Lung (tissue), 17 donors: ENCODE measurements at places on chromosomes 2 and 18. TPM values are rescaled to one million over a fixed set of nuclear protein-coding genes. Genes with fewer than 3 reads are reported as not detected.
A peak's percentile ranks its signal among the peaks of the same experiment; 100 is the strongest.

DNA sequence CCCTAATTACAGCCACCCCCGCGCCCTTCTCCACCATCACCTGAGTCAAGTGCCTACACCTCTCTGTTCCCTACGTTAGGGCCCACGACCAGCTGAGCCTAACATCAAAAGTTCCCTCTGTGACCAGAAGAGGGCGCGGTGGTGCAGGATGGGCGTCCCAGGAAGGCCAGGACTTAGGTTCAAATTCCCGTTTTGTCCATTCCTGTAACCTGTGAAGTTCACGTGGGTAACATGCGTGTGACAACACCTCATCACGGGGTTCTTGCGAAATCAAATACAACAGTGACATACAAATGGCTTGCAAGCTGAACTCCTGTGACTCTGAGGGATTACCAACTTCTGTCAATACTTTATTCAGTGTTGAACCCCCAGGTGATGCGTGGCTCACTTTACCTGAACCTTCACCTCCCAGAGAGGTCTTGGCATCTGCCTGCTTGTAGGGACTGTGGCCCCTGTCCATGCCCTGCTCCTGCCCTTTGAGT is 207.9 kb downstream of the ARL4C start:
- peaks cover 10% of the 10 kb centered on the region for H3K4me1 ChIP-seq
- H3K36me3 ChIP-seq, result no peaks in the 10 kb centered on the region
- DNase-seq, result peak; percentile 59
- no peak overlapping the region for H3K4me3 ChIP-seq
- no peak overlapping the region for H3K27ac ChIP-seq

DNA sequence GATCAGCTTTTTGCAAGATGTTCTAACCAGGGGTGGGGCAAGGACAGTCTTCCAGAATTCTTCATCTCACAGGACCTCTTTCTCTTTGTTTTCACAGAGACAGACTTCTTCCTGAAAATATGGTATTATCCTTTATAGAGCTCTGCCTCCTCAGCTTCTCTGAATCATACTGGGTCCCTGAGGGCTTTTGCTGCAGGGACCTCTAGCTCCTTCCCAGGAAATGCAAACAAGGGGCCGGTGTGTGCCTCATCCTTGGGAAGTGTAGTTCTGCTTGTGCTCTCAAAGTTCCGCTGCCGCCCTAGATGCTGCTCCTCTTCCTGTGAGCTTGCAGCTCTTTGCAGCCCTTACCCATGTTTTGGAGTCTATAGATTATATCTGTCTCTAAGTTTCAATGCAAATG is 99.5 kb upstream of the NPAS2 start:
- no peak overlapping the region for H3K4me3 ChIP-seq
- no peaks in the 10 kb centered on the region for H3K27me3 ChIP-seq
- H3K36me3 ChIP-seq, result no peaks in the 10 kb centered on the region
- no peak overlapping the region for H3K27ac ChIP-seq

DNA sequence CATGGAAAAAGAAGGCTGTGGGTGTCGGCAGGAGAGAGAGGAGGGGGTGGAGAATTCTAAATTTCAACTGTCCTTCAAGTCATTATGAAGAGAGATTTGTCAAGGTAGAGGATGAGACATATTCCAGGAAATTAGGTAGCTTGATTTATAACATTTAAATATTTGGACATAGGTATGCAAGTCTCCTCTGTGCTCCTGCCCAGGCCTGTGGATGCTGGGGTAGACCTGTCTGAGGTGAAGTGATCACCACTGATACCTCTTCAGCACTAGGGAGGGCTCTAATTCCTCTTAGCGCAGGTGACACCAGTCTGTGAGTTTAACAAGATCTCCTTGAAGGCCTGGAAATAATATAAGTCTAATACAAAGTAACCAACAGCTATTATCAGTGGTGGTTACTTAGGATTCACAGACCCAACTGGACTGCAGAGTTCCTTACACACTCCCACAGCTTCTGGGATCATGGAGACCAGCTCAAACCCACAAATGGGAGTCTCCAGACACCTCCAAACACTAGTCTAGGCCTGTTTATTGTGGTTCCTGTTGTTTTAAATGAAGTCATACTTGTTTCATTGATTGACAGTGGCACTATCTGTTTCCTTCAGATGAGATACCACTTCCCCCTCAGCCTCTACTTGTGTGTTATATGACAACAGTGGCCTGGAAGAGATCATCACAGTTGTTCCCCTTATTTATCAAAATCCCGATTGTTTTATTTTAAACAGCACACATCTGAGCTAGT is 104.1 kb upstream of the ITPRID2 start:
- H3K27me3 ChIP-seq, result no peaks in the 10 kb centered on the region
- H3K36me3 ChIP-seq, result no peaks in the 10 kb centered on the region
- no peak overlapping the region for H3K4me3 ChIP-seq
- no peak overlapping the region for H3K27ac ChIP-seq

- no peak overlapping the region for H3K4me3 ChIP-seq
- H3K36me3 ChIP-seq, result no peaks in the 10 kb centered on the region
- no peak overlapping the region for H3K27ac ChIP-seq
Observed at GRCh38 chr2:11659851-11660250, 10.1 kb downstream of the NTSR2 start.

DNA sequence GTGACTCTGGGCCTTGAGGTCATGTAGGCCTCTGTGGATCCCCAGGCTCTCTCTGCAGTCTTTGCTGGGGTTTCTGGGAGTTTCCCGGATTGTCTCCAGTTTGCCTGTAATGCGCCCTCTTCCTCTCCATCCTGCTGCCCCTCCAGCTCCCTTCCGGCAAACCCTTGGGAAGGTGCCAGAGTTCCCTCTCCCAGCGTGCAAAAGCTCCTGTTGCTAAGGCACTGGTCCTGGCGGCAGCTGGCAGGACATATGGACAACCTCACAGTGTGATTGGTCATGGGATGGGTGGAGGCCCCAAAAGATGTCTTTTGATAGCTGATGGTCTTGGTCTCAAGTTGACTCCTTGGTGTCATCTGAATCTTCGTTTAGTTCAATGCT is 320.1 kb downstream of the CYP26B1 start:
- no peak for DNase-seq
- H3K4me1 ChIP-seq, result peaks cover 32% of the 10 kb centered on the region
- no peaks in the 10 kb centered on the region for H3K27me3 ChIP-seq
- no peak overlapping the region for H3K4me3 ChIP-seq
- H3K36me3 ChIP-seq, result no peaks in the 10 kb centered on the region

Gene GRP
- total RNA-seq, result 40.8 TPM

Gene RNF125
- 4.8 TPM for total RNA-seq

Gene UNC50
- 36.4 TPM for total RNA-seq
